Hematopoietic multipotent progenitor cell treated with erythropoietin and hydrocortisone succinate and interleukin-3 and kit ligand, for 15 days (in vitro differentiated cells): ENCODE measurements at places on chromosomes 16 and 17.

DNA sequence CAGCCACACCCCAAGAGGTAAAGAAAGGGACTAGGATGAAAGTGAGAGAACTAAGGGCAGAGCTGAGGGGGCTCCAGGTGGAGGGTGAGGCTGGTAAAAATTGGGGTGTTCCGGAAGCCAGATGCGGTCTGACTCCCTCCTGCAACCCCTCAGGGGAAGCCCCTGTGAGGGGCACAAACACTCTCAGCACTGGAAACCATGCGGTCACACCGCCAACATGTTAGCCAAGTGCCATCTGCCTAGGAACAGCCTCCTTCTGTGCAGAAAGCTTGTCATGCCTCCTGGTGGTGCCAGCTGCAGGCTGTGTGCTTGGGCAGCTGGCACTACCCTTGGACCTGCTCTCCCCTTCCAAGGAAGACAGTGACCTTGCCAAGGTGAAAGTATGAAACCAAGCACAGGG is 83.5 kb upstream of the RPL38 start:
- DNase-seq = no peak

DNA sequence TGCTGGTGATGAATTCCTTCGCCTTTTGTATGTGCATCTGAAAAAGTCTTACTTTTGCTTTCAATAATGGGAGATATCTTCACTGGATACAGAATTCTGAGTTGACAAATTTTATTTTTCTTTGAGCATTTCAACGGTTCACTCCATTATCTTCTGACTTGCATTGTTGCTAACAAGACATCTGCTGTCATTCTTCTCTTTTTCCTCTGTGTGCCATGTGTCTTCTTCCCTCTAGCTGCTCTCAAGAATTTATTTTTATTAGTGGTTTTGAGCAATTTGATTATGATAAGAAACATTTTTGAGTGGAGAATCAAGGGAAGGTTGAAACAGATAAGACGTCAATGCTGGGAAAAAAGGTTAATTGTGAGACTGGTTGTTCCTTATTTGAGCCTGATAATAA is 471.8 kb downstream of the CDH13 start:
- no peak for DNase-seq

DNA sequence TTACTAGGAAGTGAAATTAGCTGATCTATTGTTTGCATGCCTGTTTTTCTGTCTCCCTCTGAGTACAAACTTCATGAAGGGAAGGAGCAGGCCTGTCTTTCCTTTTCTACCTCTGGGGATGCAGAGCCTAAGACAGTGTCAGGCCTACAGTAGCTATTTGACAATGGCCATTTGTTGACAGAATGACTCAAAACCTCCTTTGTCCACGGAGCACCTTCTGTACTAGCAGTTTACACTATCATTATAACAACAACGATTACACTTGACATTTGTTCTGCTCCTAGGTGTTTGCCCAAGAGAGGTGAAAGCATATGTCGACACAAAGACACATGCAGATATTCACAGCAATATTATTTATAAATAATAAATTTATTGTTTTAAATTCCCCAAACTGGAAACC is 132.3 kb upstream of the IRX3 start:
- DNase-seq = no peak

GRCh38 chr17:57464191-57464864 is 208.0 kb downstream of the MSI2 start:
- no peak for DNase-seq

GRCh38 chr17:36142806-36143205 is 33.6 kb downstream of the TBC1D3B start:
- DNase-seq = no peak

- no peak for DNase-seq
Observed at GRCh38 chr16:66996983-66997358, 8.6 kb downstream of the CES4A start.

DNA sequence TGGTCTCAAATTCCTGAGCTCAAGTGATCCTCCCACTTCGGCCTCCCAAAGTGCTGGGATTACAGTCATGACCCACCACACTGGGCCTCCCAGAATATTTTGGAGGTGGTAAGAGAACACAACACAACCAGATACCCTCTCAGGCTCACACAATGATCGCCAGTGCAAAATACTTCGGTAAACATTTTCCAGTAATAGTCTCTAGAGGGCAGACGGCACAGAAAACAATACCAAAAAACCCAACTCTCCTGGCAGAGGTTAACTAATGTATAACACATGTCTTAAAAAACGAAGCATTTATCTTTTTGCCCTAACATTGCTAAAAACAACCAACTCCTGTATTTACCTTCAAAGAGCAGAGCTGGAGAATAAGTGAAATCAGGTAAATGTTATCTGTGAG is 10.5 kb downstream of the NUFIP2 start:
- no peak for DNase-seq

DNA sequence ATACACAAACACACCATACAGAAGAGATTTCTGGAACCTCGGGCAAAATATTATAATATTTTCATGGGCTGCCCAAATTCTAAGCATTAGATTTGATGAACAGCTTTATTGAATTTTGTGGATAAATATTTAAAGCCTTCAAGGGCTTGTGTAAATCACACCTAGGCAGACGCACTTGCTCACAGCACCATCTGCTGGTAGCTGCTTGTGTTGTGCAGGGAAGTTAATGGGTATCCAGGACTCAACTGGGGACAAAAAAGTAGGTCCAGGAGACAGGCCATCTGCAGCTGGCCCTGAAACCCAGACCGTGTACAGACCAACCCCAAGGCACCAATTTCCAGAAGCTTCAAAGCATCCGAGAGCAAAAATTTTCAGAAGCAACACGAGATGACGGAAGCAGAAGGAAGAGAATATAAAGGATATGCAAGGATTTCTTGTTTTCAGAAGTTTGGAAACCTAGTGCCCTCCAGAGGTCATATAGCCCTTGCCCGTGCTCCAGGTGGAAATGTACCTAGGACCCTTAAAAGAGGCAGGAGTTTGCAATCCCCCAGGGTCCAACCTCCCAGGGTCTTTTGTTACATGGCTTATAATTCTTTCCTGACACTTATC is 140.0 kb downstream of the CHD9NB start:
- no peak for DNase-seq

- no peak for DNase-seq
Observed at GRCh38 chr16:55062442-55062841, 131.8 kb downstream of the IRX5 start.

- no peak for DNase-seq
Observed at GRCh38 chr17:37726248-37726647, 18.6 kb downstream of the HNF1B start.

- no peak for DNase-seq
Observed at GRCh38 chr17:36645422-36645821, 44.0 kb downstream of the MRM1 start.

GRCh38 chr17:43698678-43699437 is 37.1 kb upstream of the MEOX1 start:
- no peak for DNase-seq

- DNase-seq = peak; percentile 85
Observed at GRCh38 chr16:3846595-3847091, 33.9 kb downstream of the CREBBP start.

- no peak for DNase-seq
Observed at GRCh38 chr17:50346313-50347116, 589 bp downstream of the XYLT2 start.

- no peak for DNase-seq
Observed at GRCh38 chr17:57776366-57776765, 31.3 kb upstream of the CCDC182 start.

GRCh38 chr17:14672830-14673229 is 371.9 kb downstream of the HS3ST3B1 start:
- no peak for DNase-seq

GRCh38 chr17:51050291-51051033 is 70.2 kb downstream of the SPAG9 start:
- no peak for DNase-seq

DNA sequence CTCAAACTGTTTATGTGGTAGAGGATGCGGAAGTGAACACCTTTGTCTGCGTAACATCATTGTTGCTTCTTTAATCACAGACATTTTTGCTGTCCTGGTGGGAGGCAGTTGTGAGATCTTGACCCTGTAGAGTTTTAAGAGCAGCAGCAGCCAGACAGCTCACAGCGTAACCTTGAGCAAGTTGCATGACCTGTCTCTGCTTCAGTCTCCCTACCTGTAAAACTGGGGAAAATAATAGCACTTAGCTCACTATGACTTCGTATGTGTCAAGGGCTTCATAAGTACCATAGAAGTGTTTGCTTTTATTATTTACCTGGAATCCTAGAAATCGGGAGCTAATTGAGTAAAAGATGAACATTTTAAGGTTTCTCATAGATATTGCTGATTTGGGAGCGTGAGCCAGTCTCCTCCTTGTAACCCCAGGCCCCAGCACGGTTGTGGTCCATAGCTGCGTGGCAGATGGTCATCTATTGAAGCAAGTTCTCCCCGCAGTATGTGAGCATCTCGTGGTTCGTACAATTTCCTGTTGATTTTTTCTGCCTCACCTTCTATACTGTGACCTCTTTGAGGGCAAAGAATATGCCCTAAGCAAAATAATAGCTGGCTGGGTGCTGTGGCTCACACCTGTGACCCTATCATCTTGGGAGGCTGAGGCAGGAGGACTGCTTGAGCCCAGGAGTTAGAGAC is 34.4 kb downstream of the GPRC5B start:
- no peak for DNase-seq

- DNase-seq = no peak
Observed at GRCh38 chr17:4499431-4500190, 930 bp downstream of the SPNS2 start.

- DNase-seq = no peak
Observed at GRCh38 chr16:12992066-12992465, 90.7 kb downstream of the SHISA9 start.

- peak; percentile 63 for DNase-seq
Observed at GRCh38 chr17:16377941-16378341, 3.0 kb upstream of the UBB start.

DNA sequence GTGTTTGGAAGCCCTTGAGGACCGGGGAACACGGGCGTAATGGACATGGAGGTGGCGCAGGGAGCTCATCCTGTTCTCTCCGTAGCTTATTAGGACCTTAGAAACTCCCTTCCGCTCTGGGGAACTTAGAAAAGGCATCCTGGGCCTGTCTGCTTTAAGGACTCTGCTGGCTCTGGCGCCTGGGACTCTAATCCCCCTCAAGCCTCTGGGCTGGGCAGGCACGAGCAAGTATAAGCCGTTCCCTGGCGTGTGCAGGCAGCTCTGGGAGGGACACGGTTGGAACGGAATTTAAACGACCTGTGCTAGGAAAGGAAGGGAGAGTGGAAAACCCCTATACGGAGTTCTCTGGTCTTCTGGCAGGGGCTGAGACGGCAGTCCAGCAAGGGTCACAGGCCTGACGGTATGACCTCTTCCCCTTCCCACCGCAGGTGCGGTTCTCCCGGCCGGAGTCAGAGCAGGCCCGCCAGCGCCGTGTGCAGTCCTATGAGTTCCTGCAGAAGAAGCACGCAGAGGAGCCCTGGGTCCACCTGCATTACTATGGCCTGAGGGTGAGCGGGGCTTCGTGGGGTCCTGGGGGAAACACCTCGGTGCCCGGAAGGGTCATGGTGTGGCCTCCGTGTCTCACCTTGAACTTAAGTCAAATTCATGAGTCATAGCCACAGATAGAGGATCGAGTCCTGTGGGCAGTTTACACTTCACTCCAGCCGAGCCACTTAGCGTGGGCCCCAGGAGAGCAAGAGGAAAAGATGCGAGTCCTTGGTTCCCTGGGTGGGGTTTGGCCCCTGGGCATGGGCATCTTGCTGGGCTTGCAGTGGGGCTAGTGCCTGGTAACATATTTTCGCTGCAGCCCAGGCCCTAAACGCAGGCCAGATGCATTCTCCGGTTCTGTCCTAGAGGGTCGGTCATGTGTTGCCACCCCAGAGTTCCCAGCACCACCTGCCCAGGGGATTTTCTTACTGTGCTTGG is 17.7 kb downstream of the POLR3E start:
- no peak for DNase-seq

GRCh38 chr16:89343501-89344457 is 126.3 kb downstream of the ZNF778 start:
- no peak for DNase-seq

DNA sequence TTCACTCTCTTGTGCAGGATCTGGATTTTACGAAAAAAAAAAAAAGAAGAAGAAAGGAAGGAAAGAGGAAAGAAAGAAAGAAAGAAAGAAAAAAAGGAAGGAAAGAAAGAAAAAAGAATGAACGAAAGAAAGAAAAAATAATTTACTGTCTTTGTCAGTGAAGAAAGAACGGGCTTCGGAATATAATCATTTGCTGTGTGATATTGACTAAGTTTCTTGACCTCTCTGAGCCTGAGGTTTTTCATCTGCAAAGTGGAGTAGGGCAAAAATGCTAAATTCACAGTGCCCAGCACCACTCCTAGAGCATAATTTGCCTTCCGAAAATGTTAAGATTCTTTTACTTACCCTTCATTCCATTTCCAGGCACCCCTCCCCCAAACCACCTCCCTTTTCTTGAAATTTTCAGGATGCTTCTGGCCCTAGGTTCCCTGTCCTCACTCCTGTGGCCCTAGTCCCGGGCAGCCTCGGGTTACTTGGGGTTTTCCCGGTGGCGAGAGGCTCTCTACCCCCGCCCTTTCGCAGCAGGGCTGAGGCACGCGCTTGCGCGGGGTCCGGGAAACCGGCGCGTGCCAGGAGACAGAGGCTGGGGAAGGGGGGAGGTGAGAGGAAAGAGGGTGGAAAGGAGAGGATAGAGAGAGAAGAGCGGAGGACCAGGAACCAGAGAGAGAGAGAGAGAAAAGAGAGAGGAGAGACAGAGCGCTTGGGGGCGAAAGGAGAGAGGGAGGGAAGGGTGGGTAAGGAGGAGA is at the start of gene CNTNAP1:
Gene CNTNAP1, plus strand, starts transcription at position 556 of the 746 bp plus-strand sequence. CDS start 299 bp downstream, outside the sequence.
- DNase-seq = no peak

GRCh38 chr17:36940313-36941264 is 3.3 kb downstream of the LHX1 start:
- no peak for DNase-seq

DNA sequence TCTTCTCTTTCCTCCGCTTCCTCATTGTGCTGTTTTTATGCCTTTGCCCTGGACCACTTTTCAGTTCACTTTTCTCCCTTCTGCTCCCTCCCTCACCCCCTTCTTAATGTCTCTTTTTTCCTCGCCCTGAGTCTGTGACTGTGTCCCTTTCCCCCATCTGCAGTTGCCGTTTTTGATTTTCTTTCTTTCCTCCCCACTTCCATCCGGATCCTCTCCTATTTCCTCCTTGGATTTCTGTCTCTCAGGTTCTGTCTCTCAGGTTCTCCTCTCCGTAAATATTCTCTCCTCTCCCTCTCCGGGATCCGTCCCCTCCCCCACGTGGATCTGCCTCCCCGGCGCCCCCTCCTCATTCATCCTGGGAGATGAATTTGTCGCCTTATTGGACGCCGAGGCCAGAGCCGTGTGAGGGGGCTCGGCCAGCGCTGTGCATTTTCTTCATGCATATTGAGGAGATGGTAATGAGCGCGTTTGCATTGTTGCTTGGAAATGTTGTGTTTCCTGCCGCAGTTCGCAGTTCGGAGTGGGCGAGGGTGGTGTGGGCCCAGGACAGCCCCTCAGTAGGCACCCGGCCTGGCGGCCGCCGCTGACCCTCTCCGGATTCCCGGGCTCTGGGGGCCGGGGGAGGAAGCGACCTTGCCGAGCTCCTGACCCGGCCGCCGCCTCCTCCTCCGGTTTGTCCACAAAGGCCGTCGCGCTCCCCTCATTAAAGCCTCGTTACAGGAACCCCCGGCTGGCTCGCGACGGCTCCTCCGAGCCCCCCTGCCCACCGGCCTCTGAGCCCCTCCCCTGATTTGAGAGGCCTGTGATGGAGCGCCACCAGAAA is 4.5 kb upstream of the IRX3 start:
- no peak for DNase-seq

GRCh38 chr16:65305266-65305959 is 183.6 kb upstream of the CDH11 start:
- no peak for DNase-seq
